ENCODE measurements at places on chromosomes 12 and 14.

GRCh38 chr12:56243731-56244181 is 13.9 kb downstream of the SLC39A5 start:
- DNase-seq = no peak

DNA sequence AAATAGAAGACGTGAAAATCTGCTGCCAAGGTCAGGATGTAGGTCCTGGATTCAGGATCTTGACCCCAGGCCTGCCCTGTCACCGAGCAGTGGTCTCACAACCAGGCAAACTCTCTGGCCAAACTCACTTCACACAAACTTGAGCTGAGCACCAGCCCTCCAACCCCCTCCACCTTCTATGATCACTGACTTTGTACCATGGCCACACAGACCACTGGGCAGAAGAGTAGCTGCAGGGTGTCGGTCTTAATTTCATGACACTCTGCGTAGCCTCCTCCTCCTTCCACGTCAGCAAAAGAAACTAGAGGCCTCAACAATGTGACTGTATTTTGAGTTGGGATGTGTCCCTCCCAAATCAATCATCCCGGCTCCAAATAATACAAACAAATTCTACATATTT is 7.2 kb upstream of the TBX3 start:
- no peak for DNase-seq

DNA sequence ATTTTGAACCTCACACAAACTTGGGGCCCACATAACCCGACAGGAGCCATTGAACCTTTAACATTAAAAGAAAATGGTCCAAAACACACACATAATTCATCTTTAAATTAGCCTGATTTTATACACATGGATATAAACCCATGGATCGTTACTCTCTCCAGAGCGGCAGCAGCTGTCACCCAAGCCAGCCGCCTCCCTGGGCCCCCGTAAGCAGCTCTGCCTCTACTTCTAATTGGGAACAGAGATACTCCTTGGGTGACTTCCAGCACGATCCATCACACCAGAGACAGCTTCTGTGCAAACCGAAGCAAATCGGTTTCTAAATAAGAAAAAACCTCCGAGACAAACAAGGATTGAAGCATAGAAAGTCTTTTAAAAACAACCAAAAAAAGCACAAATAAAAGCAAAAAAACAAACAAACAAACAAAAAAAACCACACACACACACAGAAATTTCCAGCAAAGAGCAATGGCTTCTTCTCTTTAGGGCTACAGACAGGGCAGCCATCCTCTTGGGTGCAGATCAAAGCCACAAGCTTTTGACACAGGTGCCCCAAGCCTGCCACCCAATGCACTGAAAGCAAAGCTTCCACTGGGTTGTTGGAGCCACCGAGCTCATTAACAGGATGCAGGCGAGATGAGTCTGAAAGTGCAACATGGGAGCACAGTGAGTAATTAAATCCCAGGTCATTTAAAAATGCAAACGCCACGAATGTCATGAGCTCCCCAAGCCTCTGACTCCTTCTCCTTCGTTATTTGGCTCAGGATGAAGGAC is 156.9 kb downstream of the DPF3 start:
- no peak for DNase-seq

DNA sequence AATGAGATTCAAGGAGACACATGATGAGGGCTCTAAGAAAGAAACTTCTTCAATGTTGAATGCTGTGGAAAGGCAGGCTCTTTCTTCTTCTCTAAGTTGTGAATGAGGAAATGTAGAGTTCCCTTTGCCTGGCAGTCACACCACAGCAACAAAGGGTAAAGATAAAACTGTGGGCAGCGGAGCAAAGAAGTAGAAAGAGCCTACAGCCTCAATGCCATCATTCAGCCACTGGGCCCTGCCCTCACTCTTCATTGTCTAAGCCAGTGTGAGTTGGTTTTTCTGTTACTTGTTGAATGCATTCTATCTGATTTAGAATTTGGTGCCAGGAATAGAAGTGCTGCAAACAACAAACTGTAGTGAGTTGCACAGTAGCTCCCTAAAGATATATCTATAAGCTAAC is 12.2 kb downstream of the SDR9C7 start:
- DNase-seq = no peak

GRCh38 chr14:68148276-68148675 is 328.7 kb downstream of the RAD51B start:
- no peak for DNase-seq

DNA sequence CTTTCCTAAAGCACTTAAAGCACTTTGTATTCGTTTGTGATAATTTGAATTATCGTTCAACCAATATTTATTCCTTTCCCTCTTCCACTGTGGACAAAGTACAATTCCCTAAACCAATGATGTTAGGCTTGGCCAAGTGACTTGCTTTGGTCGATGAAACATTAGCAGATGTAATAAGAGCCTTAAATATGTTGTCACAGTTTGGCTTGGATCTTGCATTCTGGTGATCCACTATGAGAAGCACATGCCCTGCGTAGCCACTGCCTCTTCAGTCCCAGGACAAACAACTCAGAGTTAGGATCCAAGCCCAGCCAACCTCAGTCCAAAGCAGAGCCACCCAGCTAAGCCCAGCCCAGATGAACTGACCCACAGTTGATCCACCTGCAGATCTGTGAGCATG is 8.4 kb upstream of the C12orf75 start:
- DNase-seq = no peak

DNA sequence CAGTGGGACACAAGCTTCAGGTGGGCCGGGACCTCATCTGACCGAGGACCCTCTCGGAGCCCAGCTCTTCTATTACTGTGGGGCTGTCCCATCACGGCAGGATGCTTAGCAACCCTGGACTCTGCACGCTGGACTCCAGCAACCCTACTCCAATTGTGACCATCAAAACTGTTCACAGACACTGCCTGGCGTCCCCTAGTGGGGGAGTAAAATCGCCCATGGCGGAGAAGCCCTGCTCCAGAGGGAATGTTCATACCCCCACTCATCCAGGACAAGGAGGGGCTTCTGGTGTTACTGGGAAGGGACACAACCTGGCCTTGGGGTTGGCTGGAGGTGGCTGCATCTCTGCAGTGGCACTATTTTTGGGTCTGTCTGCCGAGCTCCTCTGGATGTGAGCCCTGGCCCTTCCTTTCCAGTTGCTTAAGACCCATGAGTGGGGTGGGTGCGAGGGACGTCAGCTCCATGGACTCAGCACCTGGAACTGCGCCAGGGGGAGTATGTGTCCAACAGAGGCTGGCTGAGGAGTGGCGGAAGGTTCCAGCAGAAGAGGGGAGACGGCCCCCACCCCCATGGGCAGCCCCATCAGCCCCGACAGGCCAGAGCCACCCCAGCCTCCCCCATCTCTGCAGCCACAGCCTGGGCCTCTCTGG is 103.8 kb downstream of the RFLNA start:
- no peak for DNase-seq

DNA sequence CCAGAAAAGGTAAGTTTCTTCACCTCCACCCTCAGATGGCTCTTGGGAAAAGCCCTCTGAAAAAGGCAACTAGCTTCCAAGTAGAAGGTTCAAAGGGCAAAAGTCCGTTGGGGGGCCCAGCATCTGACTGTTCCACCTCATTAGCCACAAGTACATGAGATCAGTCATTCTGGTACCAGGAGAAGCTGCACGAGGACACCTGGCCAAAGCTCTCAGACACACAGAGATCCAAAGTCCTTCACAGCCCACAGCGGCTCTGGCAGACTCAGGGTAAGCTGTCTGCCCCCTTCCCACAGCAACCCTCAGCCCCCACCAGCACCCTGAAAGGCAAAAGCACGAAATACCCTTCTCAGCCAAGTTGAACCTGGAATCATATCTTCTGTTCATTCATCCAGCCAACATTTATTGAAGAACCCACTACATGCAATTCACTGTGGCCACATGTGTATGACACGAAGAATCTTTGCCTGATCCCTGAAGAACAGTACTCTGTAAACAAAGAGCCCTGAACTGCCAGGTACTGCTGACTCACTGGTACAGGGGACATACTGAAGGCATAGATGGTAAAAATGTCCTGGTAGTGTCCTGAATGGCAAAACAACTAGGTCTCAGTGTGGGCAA is 19.0 kb downstream of the SLC7A7 start:
- no peak for DNase-seq

GRCh38 chr12:66602483-66603143 is 76.3 kb downstream of the GRIP1 start:
- DNase-seq = no peak

GRCh38 chr12:14954269-14954668 is 7.1 kb downstream of the ARHGDIB start:
- no peak for DNase-seq

DNA sequence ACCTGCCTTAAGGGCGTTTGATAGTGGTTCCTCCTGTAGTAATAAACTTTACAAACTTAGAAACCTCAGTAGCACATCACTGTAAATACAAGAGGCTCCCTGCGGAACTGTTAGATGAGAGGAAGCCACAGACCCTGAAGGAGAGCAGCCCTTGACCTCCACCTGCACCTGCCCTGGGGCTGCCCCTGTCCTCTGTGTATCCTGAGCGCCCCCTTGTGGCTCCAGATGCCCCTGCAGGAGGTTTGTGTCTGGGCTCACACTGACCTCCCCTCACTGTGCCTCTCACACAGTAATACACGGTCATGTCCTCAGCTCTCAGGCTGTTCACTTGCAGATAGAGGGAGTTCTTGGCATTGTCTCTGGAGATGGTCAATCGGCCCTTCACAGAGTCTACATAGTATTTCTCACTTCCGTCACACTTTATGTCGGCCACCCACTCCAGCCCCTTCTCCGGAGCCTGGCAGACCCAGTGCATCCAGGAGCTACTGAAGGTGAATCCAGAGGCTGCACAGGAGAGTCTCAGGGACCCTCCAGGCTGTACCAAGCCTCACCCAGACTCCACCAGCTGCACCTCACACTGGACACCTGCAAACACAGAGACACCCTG is 1059.8 kb downstream of the TMEM121 start:
- peak; percentile 13 for DNase-seq

DNA sequence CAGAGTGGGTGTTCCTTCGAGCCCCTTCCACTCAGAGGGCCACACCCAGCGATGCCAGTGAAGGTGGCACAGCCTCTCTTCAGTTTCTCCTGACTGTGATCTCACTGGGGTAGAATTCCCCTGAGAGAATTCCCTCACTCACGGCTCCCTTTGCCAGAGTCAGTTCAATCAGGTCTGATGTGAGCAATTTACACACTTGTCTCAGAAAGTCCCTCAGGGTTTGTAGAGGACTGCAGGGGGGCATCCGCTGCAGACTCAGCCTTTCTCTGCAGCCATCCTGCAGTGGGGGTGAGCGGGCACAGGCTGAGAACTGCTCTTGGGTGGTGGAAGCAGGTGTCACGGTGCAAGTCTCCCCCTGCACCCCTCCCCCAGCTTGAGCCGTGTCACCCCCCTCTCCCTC is 205.4 kb upstream of the PRMT8 start:
- DNase-seq = no peak

DNA sequence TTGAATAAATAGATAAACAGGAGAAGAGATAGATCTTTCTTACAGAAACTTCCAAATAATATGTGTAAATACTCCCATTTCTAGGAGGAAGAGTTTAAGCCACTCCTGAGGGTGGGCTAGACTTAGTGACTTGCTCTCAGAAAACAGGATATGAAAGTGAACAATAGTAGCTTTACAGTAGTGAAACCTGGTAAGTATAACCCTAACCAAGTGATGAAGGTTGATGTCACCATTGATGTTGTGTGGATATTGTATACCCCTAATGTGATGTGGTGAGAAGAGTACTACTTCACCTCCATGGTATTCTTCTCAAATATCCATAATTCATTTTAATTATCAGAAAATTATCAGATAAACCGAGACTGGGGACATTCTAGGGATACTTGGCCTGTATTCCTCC is 20.9 kb downstream of the AKAP6 start:
- DNase-seq = no peak

DNA sequence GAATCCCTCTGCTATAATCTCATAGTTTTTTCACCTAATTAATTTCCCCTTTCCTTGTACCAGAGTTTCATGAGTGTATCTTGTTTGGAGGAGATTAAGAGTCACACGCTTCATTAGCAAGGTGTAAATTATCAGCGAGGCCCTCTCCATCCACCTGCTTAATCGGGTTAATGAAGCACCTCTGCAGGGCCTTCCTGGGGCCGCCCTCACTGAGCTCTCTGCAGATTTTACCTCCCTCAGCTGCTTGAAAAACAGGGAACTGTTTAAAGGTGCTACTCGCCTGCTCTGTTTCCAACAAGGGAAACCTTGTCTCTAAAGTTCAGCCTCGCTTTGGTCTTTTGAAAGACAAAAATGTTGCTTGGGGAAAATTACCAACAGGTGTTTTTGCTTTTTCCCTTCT is 35.8 kb downstream of the OTX2 start:
- DNase-seq = no peak

- DNase-seq = no peak
Measured at GRCh38 chr14:58625438-58625837, 12.3 kb upstream of the DACT1 start.

DNA sequence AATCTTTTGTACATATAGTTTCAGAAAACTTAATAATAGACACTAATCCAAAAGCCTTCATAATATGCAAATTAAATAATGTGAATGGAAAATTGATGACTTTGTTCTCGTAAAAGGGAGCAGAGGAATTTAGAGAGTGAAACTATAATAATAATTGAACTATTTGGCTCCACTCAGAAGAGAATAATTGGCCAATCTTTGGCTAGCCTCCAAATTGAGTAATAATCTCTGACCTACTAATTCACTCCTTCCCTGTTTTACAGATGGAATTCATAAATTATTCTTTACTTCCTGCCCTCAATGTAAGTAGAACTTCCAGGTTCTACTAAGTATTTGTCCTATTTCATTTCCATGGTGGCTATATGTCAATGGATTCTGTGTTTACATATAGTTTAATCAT is 15.8 kb downstream of the TRIM9 start:
- no peak for DNase-seq

DNA sequence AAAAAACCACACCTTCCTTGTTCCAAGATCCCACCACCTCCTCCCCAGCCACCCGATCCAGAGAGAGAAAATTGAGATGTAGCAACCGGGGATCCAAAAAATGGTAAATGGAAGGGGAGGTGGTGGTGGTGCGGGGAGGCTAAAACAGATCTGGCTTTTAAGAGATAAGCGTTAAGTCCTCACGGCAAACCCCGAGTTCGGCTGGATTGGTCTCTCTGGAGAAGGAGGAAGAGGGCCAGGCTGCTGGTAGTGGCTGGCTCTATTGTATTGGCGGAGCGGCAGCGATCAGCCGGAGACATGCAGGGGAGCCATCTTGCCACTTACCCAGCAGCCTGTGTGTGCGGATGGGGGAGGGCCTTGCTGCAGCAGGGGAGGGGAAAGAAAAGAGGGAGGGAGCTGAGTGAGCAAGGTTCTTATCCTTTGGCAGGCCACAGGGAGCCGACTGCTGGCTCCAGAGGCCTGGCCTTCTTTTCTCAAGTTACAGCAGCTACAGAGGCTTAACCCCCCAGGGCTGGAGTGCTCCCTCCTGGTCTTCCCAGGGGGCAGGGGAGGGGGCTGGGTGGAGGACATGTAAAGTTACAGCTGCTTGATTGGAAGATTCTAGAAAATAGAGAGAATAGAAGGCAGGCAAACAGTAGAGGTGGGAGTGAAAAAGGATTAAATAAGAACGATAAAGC is 14.1 kb upstream of the CDH24 start:
- peak; percentile 96 for DNase-seq

GRCh38 chr14:97180304-97181200 is 383.4 kb downstream of the VRK1 start:
- DNase-seq = peak; percentile 75

Data from A549 (cell line).